Adrenal gland (tissue), 19 donors: ENCODE measurements at places on chromosomes 7 and 10.

DNA sequence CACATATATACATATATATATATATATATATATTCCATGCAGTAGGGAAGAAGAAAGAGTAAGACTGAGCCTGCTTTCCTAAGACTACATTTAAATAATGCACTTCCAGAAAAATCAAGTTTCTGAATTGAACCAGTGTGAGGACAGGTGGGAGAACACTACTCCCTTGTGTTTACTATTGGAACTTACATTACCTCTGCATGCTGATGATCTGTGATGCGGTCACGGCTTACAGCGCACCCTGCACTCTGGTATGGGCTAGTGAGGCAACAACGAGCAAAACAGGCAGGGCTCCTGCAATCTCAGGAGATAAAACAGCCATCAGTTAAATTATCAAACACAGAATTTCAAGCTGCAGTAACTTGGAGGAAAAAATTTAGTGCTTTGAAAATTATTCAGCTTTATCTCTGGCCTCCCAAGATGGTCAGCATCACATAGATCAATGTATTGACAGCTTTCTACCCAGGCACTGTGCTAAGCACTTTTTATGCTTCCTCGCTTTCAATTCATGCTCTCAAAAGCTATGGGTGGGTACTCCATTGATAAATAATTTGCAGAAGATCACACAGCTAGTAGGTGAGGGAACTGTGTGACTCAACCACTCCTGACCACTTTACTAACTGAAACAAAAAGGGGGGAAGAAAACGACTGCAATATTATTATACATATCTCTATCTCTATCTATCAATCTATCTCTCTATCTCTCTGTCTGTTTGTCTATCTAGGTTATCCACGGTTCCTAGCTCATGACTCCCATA is 20.5 kb upstream of the SLC16A12 start:
- DNase-seq = no peak

DNA sequence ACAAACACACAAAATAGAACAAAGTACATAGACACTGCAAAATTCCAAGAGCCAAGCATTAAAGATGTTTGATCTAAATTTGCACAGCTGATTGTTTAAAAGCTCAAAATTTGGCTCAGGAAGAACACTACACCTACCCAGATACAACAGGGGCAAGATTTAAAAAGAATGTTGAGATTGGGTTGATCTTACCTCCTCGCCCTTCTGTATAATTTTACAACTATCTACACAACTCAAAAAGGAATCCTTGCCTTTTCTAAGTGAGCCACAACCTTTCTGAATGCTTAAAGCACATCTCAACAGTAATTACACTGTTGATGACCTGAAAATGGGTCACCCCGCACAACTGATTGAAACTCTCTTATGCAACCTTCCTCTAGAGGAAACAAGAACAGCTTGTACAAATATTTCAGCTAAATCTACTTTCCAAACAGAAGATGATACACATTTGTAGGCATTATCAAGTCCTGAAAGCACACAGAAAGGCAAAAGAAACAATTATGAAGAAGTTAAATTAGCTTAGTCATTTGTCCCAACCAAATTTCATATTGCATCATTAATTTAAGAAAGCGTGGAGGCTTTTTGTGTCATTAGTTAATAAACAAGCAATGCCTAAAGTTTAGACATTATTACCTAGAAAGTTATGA is 75.5 kb downstream of the UBE2H start:
- DNase-seq = no peak

DNA sequence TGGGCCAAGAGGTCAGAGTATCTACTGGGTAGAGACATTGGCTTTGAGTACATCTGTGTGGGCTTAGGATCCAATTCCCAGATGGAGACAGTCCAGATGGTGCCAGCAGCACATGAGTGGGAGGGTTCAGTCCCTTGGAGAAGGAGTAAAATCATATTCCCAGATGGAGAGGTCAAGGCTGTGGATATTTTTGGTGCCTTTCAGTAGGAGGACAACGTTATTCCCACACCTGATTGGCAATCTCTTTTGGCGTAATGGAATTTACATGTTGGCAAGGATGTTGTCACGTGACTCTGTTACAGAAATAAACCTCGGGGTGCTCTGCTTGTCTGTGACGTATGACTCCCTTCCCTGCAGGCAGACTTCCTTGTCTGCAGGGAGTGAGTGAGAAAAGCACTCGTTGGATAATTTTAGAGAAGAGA is 27.6 kb downstream of the NPS start:
- no peak for DNase-seq

- no peak for DNase-seq
These were observed 17.9 kb downstream of the MMP21 start for GRCh38 chr10:125757742-125758141.

DNA sequence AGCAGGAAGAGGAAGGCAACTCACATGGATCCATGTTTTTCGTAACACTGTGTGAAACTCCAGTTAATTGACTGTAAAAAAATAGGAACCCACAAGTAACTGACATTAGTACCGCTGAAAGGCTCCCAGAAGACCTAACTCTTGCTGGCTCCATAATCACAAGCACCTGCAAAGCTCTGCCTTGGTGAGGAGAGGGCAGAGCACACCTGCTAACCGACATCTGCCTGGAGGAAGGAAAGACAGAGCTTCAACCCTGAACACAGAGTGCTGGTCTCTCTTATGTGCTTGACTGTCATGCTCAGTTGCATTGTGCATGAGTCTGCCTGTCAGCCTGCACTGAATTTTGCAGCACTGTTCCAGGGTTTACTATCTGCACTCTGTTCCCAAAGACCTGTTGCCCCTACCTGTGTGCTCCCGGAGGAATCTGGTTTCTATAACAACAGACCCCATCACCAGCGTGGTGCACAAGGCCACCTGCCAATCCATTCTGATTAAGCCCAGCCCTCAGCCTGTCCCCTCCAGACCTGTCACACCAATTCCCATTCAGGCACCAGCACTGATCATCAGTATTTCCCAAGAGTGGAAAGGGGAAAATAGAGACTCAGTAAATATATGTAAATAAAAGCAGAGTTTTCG is 63.1 kb upstream of the ANKRD1 start:
- DNase-seq = no peak

DNA sequence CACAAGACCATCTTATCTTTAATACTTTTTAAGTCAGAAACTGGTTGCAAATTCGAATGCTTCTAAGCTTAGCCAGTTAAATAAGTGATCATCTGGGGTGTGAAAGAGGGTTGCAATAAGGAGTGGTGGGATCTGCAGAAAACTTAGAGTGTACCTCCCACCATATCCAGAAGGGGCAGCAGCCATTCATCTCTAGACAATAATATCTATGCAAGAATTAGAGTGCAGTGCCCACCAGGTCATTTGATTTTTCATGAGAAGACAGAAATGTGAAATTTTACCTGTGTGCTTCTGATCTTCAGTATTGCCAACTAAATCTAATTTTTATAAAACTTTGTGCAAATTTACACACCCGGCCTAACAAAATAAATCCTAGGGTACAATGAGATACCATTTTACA is 127.2 kb upstream of the SP4 start:
- DNase-seq = no peak
